ENCODE measurements at places on chromosomes 5 and 9.
A peak's percentile ranks its signal among the peaks of the same experiment; 100 is the strongest.

DNA sequence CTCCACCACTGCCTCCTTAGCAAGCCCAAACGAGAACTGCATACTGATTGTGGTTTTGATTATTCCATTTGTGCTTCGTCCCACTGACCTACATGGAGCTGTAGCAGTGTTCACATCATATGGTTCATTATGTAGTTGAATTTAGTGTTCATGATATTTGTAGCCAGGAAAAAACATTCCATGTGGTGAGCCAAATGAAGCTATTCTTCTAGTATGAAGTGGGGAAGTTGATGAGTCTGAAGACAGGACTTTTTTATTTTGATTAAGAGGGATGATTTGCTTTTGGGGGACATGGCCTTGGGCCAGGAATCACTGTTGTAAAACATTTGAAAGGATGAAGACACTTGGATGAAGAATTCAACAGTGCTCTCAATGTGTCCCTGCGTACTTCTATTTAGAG lies 192.9 kb upstream of the SLC27A6 start:
- DNase-seq, result no peak

DNA sequence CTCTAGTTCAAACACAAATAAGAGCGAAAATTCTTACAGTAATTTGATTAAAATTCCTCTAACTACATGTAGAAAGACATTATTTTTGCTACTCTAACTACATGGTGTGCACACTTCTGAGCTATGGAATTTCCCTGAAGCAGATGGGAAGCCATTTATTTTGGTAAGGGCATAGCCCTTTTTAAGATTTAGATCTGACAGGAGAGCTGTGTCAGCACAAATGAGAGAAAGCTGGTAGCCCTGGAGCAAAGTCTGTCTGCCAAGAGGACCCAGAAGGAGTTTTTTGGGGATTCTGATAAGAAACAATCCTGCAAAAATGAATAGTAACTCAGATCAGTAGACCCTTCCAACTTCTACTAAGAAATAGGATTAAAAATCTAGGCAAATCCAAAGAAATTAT lies 595.9 kb upstream of the MEF2C start:
- DNase-seq, result no peak

- no peak for DNase-seq
Observed at GRCh38 chr5:26749829-26750228, 288.6 kb downstream of the CDH9 start.

GRCh38 chr9:37953775-37954437 lies 50.0 kb upstream of the SLC25A51 start:
- peak; percentile 92 for DNase-seq

- DNase-seq, result no peak
Observed at GRCh38 chr5:172421020-172421419, 33.3 kb downstream of the SH3PXD2B start.

DNA sequence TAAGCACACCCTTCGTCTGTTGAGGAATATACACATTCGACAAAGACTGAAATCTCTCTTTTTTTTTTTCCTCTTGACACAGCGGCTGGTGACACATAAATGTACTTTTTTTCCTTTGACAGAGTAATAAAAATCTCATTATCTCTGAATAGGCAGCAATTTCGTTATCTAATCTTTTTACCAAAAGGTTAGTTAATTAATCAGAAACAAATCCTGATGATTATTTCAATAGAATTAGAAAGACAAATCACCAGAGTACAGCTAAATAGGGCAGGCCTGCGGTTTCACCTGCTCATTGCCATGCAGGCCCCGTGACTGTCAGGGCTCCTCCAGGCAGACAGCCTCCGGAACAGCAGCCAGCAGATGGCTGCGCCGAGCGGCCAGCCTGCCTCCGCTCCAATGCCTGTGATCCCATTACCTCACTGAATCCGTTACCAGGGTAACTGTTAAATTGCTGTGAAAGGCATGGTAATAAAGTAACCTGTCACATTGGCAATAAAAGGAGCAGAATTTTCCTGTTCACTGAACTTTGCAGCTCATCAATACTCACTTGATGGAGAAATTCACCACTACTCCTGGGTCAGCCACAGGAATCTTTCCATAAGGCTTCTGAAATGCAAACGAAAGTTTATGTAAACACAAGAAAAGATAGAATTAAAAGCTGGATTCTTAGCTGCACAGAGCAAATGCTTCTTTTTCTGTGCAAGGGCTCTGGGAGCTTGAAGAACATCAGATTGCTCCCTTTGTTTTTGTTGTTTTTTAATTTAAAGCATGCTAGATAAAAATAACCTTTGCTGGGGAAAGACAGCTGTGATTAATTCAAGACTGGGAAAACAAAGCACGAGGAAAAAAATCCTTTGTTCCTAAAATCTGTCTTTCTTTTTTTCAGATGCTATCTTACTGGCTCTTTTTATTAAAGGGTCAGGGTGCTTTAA lies 666.4 kb upstream of the ZNF608 start:
- peak; percentile 76 for DNase-seq

- DNase-seq, result no peak
Observed at GRCh38 chr5:87912419-87912818, 356.2 kb downstream of the TMEM161B start.

DNA sequence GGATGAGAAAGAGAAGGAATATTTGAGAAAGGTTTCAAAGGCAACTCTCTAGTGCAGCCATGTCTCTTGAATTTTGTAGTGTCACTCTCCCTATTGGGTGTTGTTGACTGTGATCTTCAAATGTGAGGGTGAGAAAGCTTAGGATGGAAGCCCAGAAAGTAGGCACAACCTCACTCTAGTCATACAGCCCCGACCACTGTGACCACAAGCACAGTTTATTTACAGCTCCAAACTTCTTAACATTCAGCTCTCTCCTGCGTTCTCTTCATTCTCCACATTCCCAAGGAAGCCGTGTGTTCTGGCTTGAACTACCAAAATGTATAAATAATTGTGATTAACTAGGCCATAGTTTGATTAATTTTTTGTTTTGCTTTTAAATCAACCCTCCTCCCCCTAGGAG lies 542.9 kb downstream of the LRRC70 start:
- no peak for DNase-seq

DNA sequence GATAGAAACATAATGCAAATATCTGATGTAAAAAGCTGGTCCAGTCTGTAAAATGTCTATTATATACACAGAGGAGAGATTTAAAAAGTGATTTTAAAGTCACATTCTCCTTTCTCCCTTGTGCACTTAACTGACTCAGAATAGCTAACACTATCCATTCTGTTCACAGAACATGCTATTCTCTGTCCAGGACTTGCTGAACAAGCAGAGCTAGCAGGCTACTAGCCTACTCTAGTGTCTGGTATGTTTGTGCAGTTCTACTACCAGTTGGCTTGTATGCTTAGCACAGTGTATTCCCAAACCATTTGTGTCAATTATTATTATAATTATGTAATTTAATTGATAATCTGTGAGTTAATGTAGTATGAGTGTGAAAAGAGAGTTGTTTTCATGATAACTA lies 161.7 kb upstream of the NUDT12 start:
- no peak for DNase-seq

- no peak for DNase-seq
Observed at GRCh38 chr5:118592229-118593002, 395.9 kb downstream of the DTWD2 start.

GRCh38 chr9:69427286-69427685 lies 102.3 kb downstream of the ENTREP1 start:
- no peak for DNase-seq

DNA sequence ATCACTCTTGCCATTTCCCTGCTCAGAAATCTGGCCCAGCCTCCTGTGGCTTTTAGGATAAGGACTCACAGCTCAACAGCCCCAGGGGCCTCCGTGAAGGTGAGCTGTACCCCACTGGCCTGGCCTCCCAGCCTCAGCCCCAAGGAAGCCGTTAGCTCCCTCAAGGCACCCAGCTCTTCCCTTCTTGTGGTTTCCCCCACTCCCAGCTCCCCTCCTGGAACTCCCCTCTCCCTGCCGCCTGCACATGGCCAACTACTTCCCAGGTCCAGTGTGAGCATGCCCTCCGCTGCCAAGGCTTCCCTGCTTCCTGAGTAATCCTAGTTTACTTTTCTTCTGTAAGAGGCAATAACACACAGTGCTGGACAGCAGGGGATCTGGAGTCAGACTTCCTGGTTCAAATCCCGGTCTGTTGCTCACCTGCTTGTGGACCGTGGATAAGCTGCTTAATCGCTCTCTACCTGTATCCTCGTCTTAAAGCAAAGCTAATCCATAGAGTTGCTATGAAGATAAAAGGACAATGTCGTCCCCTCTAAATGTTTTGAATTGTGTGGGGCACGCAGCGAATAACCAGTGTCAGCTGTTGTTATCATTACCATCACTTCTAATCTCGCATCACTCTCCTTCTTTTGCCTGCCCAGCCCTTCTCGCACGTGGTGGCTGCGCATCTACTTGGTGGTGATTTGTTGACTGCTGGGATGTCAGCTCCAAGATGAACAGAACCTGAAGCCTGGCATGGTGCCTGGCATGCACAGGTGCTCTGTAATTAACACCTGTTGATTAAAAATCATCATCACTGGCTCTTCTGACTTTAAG lies 86.6 kb downstream of the C5orf15 start:
- peak; percentile 55 for DNase-seq

DNA sequence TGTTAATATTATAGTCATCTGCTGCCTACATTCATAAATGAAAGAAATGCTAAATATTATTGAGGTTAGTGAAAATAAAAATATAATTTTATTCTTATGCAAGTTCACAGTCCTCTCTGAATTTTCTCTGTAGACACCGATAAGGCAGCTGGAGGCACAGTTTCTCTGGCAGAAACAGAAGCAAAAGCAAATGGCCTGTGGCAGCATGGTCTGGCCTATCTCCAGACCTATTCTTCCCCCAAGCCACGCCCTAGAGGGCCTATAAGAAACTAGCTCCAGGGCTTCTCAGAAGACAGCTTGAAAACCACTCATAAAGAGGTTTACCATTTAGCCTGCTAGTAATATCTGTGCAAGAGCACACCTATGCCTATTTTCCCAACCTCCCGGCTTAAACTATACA lies 28.4 kb downstream of the MRPS27 start:
- DNase-seq, result no peak

- no peak for DNase-seq
Observed at GRCh38 chr9:106723926-106724325, 139.0 kb upstream of the ZNF462 start.

DNA sequence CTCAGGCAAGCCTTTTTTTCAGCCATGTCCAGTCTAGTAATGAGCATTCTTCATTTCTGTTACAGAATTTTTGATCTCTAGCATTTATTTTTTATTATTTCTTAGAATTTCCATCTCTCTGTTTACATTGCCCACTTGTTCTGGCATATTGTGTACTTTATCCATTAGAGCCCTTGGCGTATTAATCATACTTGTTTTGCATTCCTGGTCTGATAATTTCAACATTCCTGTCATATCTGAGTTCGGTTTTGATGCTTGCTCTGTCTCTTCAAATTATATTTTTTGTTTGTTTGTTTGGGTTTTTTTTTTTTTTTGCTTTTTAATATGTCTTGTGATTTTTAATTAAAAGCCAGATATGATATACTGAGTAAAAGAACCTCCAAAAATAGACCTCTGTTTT lies 23.0 kb upstream of the JAK2 start:
- no peak for DNase-seq

DNA sequence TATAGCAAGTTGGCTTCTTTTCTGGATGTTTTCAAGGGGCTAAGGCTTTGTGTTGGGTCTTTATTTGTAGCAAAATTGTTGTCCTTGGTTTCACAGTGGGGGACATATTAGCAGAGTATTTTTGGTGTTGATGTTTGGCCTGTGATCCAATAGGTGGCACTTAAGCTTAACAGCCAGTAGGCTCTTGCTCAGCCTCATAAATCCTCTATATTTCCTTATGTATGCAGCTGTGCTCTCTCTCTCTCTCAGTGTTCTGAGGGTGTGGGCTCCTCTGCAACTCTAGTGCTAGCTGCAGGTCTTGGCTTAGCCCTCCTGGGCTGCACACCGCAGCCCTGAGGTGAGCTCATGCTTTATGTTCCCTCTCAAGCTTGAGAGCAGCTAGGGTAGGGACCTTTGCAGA lies 195.0 kb upstream of the GHR start:
- DNase-seq, result no peak

DNA sequence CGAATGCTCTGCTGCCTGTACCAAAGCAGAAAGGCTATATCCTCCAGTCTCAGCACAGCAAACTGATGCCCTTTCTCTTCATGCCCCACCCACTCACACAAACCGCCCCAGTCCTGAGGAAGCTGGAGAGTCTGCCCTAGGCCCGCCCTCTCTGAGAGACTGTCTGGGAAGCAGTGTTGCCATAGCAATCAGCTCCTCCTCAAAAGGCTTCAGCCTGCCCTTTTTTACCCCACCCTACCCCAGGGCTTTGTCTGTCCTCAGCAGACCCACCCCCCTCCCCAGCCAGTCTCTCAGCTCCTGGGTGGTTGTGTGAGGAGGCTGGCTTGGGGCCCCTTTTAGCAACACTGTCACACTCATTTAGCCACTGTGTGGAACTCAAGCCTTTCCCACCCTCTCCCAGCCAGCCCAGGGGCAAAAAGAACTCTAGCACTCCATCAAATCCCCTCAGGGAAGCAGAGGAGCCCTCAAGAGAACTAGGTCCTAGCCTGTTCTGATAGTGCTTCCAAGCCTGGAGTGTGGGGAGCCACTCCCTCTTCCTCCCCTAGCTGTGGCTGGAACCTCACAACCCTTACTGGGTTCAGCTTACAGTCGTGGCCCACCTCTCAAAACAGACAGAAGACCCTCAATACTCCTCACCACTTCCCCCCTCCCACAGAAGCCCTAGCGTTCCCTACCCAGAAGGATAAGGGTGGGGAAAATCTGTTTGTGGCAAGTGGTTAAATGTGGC lies 1.4 kb downstream of the ATOSB start:
- DNase-seq, result peak; percentile 97

DNA sequence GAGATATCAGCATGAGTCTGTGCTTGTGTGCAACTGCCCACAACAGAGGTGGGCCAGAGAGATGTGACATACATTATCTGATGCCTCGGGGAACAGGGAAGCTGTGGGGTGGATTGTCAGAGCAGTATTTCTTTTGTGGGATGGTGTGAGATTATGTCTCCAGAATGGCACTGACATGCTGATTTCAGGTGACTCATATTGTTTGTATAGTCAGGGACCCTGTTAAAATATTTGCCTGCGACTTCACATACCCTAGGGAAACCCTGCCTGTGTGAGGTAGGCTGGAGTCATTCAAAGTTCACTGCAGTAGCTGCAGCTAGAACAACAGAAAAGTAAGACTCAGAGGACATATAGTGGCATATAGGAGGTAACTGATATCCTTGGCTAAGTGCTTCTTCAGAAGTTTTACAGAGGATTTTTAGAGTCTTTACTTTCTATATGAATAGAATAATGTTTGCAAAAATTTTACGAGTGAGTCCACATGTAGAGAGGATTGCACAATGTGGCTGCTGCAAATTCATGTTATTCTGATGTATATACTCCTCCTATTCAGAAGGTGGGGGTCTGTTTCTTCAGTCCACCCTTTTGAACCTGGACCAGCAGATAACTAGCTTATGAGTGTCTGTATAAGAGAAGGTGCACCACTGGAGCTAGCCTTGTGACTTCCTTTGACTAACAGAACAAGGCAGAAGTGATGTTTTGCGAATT lies 89.3 kb downstream of the MACIR start:
- DNase-seq, result no peak
